ENCODE measurements at places on chromosomes 16 and 17.
A peak's percentile ranks its signal among the peaks of the same experiment; 100 is the strongest.

- peaks cover 50% of the 10 kb centered on the region for H3K36me3 ChIP-seq
- no peaks in the 10 kb centered on the region for H3K27me3 ChIP-seq
- H3K27ac ChIP-seq: peak overlapping the region; percentile 11
- DNase-seq: no peak
- H3K4me3 ChIP-seq: no peak overlapping the region
Measured at GRCh38 chr16:53495325-53495724, 7.7 kb downstream of the AKTIP start.

GRCh38 chr17:5541610-5542202 is 42.6 kb downstream of the NLRP1 start:
- H3K27me3 ChIP-seq: peaks cover 23% of the 10 kb centered on the region
- H3K27ac ChIP-seq: no peak overlapping the region
- H3K36me3 ChIP-seq: no peaks in the 10 kb centered on the region
- no peak for DNase-seq
- H3K4me1 ChIP-seq: peaks cover 5% of the 10 kb centered on the region
- H3K4me3 ChIP-seq: no peak overlapping the region

- peaks cover 11% of the 10 kb centered on the region for H3K27me3 ChIP-seq
- no peaks in the 10 kb centered on the region for H3K4me1 ChIP-seq
Measured at GRCh38 chr16:61547626-61548025, 488.6 kb downstream of the CDH8 start.

DNA sequence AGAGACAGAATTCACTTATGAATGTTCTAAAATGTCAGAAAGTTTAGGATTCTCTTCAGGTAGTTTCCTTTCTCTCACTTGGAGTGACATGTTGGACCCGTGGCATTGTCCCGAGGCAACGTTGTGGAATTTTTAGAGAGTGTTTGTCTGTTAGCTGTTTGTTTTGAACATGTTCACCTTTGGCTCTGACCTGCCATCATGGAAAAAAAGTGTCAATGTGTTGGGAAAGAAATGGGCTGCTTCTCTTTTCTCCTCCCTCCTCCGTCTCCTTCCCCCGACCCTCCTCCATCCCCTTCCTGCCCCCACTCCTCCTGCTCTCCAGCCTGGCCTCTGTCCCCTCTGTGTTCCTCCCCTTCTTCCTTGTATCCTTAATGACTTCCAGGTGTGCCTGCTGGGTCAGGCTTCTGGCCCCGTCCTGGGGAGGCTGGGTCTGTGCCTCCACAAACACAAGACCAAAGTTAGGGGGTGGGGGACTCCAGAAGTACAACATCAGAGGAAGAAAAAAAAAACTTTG is 463.1 kb downstream of the MAF start:
- H3K36me3 ChIP-seq: no peaks in the 10 kb centered on the region
- no peak for DNase-seq
- H3K4me1 ChIP-seq: peaks cover 33% of the 10 kb centered on the region
- H3K27me3 ChIP-seq: no peaks in the 10 kb centered on the region
- H3K27ac ChIP-seq: no peak overlapping the region

DNA sequence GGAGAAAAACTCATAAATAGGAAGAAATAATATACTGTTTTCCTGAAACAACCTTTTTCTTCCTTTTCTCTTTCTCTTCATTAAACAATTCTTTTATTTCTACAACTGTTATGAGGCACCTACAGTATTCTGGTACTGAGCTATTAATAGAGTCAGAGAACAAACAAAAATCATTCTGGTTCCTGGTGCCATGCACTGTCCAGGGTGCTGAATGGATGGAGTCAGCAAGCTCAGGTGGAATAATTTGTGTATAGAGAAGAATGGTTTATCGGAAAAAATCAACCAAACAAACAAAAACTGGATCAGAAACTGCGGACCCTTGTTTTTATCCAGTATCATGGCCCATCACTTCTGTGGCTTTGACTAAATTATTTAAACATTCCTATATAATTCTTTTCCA is 430.3 kb upstream of the GOT2 start:
- no peaks in the 10 kb centered on the region for H3K4me1 ChIP-seq
- no peak overlapping the region for H3K27ac ChIP-seq
- no peaks in the 10 kb centered on the region for H3K36me3 ChIP-seq
- peaks cover 13% of the 10 kb centered on the region for H3K27me3 ChIP-seq
- DNase-seq: peak; percentile 47

- no peaks in the 10 kb centered on the region for H3K36me3 ChIP-seq
- no peak overlapping the region for H3K27ac ChIP-seq
- DNase-seq: no peak
Measured at GRCh38 chr16:716768-717325, 1.9 kb downstream of the METRN start.

DNA sequence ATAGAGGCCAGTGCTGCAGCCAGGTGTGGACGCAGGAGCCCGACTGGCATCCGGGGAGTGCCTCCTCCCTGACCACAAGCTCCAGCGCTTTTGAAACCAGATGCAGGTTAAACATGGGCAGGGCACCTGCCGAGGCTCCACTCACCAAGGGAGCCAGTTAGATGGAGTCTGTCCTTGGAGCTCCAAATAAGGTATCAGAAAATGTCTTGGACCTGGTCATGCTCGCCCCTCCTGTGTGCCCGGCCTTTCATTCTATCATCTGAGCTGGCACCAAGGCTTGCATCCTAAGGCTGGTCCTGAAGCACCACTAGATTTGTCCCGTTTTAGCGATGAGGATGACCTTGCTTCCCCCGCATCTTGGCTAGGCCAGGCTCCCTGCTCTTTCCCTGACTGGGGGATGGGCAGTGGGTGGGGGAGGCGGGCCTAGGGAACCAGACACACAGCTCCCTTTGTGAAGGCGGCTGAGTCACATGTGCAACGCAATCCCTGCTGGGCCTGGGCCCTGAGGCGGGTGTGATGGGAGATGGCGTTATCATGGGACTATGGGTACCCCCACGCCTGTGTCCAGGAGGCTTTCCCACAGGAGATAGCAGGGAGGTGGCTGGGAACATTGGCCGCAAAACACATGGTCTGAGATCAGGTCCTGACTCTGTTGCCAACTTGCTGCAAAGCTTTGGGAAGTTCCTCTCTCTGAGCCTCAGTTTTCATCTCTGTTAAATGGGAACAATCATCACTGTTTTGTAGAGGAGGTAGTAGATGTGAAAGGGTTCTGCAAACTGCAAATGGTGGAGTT is 5.0 kb upstream of the ADGRG1 start:
- H3K36me3 ChIP-seq: no peaks in the 10 kb centered on the region
- H3K27ac ChIP-seq: peak overlapping the region; percentile 50
- peaks cover 1% of the 10 kb centered on the region for H3K27me3 ChIP-seq
- H3K4me3 ChIP-seq: no peak overlapping the region

GRCh38 chr17:35255316-35255715 is 12.4 kb downstream of the SLFN5 start:
- H3K27ac ChIP-seq: peak overlapping the region; percentile 14
- H3K27me3 ChIP-seq: no peaks in the 10 kb centered on the region
- peaks cover 20% of the 10 kb centered on the region for H3K36me3 ChIP-seq
- no peak overlapping the region for H3K4me3 ChIP-seq
- peaks cover 34% of the 10 kb centered on the region for H3K4me1 ChIP-seq

GRCh38 chr17:53321651-53322050 is 501.1 kb upstream of the KIF2B start:
- no peak overlapping the region for H3K4me3 ChIP-seq
- DNase-seq: no peak
- no peaks in the 10 kb centered on the region for H3K4me1 ChIP-seq
- H3K27me3 ChIP-seq: no peaks in the 10 kb centered on the region
- no peak overlapping the region for H3K27ac ChIP-seq

- H3K36me3 ChIP-seq: no peaks in the 10 kb centered on the region
- peak; percentile 14 for DNase-seq
- no peaks in the 10 kb centered on the region for H3K27me3 ChIP-seq
- H3K4me3 ChIP-seq: peak overlapping the region; percentile 63
- H3K27ac ChIP-seq: peak overlapping the region; percentile 73
Measured at GRCh38 chr16:57620335-57621231, 7.8 kb upstream of the ADGRG1 start.

DNA sequence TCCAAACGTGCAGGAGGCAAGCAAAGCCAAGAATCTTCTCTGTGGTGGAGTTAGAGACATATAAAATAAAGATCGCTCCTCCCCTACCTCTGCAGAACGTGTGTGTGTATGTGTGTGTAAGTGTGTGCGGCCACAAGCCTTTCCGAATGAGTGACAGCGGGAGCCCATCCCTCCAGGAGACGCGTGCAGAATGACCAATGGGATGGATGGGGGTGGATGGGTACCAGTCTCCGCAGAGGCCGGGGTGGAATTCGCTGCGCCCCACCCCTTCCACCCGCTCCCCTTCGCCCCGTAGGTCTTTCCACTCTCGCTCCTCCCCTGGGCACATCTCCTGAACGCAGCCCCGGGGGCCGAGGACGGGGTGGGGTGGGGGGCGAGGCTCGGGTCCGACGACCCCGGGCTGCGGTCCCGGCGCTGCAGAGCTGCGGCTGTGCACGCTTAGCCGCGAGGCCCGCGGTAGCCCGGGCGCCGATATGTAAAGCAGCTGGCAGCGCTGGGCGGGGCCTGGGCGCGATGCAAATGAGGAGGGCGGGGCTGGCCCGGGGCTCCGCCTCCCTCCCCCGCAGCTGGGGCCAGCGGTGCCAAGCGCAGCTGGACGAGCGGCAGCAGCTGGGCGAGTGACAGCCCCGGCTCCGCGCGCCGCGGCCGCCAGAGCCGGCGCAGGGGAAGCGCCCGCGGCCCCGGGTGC is at the start of gene PRKCB:
Gene PRKCB (plus strand): TSS at position 594 of the 688 bp plus-strand sequence.
- H3K4me1 ChIP-seq: peaks cover 10% of the 10 kb centered on the region
- no peaks in the 10 kb centered on the region for H3K36me3 ChIP-seq
- peaks cover 90% of the 10 kb centered on the region for H3K27me3 ChIP-seq
- peak within 1 kb of the TSS; percentile 68 for H3K4me3 ChIP-seq
- DNase-seq: peak; percentile 78
- H3K27ac ChIP-seq: no peak within 1 kb of the TSS

DNA sequence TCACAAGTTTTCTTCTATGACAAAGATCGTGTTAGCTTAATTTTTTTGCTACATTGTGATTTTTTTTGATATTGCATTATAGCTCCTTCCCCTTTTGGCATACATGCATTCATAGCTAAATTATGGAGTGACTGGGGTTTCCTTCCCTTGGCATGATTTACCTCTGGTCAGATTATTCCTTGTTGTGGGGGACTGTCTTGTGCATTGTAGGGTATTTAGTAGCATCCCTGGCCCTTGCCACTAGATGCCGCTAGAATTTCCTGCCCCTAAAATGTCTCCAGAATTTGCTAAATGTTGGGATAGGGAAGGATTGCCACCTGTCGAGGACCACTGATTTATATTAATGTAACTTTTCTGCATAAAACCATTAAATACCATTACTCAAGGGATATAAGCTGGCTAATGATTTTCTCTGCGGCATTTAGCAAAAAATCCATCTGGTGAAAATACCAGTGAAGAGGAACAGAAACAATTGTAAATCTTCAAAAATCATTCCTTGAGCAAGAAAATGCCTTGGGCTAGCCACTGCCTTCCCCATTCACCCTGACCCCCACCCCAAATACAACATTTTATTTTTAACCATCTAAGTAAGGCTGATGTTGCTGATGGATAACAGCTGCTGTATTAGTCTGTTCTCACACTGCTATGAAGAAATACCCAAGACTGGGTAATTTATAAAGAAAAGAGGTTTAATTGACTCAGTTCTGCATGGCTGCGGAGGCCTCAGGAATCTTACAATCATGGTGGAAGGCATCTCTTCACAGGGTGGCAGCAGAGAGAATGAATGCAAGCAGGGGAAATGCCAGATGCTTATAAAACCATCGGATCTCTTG is 195.2 kb downstream of the MAP2K6 start:
- no peak overlapping the region for H3K4me3 ChIP-seq
- H3K27me3 ChIP-seq: no peaks in the 10 kb centered on the region
- peak overlapping the region; percentile 41 for H3K27ac ChIP-seq
- no peak for DNase-seq

- DNase-seq: no peak
- H3K4me3 ChIP-seq: no peak overlapping the region
- peaks cover 20% of the 10 kb centered on the region for H3K4me1 ChIP-seq
- peaks cover 15% of the 10 kb centered on the region for H3K36me3 ChIP-seq
Measured at GRCh38 chr16:61879-62281, 8.3 kb downstream of the SNRNP25 start.

DNA sequence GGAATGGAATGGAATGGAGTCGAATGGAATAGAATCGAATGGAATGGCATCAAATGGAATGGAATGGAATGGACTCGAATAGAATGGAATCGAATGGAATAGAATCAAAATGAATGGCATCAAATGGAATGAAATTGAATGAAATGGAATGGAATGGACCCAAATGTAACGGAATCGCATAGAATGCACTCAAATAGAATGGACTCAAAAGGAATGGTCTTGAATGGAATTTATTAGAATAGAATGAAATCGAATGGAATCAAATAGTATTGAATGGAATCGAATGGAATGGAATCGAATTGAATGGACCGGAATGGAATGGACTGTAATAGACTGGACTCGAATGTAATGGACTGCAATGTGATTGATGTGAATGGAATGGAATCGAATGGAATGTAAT is 501.4 kb upstream of the WSB1 start:
- DNase-seq: no peak
- H3K4me1 ChIP-seq: no peaks in the 10 kb centered on the region
- H3K27ac ChIP-seq: no peak overlapping the region
- H3K27me3 ChIP-seq: no peaks in the 10 kb centered on the region
- no peak overlapping the region for H3K4me3 ChIP-seq

GRCh38 chr17:59178266-59178985 is 22.9 kb downstream of the PRR11 start:
- H3K27me3 ChIP-seq: no peaks in the 10 kb centered on the region
- no peak overlapping the region for H3K27ac ChIP-seq
- DNase-seq: no peak
- no peak overlapping the region for H3K4me3 ChIP-seq

GRCh38 chr16:89581045-89581695 is 5.6 kb downstream of the CPNE7 start:
- H3K27ac ChIP-seq: no peak overlapping the region
- H3K36me3 ChIP-seq: no peaks in the 10 kb centered on the region
- no peaks in the 10 kb centered on the region for H3K4me1 ChIP-seq
- no peak overlapping the region for H3K4me3 ChIP-seq
- H3K27me3 ChIP-seq: peaks cover 23% of the 10 kb centered on the region
- no peak for DNase-seq

DNA sequence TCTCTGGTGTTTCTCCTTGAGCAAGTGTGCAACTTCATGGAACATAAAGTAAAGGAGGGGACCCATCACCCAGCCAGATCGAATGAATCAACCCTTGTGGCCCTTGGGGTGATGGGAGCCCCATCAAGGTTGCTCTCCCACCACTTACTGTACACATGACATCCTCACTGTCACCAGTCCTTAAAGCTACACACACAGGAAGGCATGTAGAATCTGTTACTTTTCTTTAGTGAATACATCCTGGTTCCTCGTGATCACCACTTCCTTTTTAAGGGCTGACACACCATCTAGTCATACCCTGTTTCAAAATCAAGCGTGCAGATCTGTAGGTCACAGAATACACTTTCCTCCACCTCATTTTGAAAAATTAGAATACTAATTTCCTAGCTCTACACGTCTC is 22.6 kb upstream of the MPHOSPH6 start:
- H3K4me3 ChIP-seq: no peak overlapping the region

DNA sequence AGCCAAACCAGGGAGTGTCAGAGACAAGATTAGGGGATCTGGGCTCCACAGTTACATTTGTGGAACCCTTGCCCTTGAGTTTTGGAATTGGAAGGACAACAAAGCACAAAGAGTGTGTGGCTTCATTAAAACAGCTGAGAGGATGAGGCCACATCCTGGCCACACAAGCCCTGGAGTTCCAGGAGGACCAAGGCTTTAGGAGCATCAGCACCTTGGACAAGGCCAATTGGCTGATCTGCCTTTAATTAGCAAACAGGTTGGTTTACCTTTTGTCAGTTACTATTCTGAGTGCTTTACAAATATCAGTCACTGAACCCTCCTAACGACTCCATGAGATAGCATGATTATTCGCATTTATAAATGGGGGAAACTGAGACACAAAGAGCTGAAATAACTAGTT is 54.7 kb downstream of the SLC6A2 start:
- H3K36me3 ChIP-seq: no peaks in the 10 kb centered on the region
- H3K4me3 ChIP-seq: no peak overlapping the region
- H3K27ac ChIP-seq: no peak overlapping the region
- no peaks in the 10 kb centered on the region for H3K4me1 ChIP-seq
- peaks cover 59% of the 10 kb centered on the region for H3K27me3 ChIP-seq
